ENCODE measurements at places on chromosomes 13 and 19.

- no peak for DNase-seq
Measured at GRCh38 chr13:34372581-34372980, 554.6 kb downstream of the RFC3 start.

- no peak for DNase-seq
Measured at GRCh38 chr19:33396701-33397535, 23.4 kb downstream of the CEBPG start.

- peak; percentile 85 for DNase-seq
Measured at GRCh38 chr13:39512687-39513086, 90.3 kb downstream of the LHFPL6 start.

DNA sequence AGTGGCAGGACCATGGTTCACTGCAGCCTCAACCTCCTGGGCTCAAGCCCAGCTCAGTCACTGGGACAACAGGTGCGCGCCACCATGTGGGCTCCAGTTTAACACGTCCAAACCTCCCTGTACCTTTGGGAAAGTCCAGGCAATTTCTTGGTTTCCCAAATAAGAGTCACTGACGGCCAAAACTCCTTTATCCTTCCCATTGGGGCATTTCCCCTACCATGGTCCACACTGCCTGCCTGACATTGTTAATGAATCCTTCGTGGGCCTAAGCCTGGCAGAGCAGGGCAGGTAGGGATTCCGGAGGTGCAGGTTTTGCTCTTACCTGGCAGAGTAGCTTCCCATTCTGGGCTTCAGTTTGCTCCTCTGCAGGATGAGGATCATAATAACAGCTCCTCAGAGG, 66.2 kb upstream of the TM9SF2 start:
- DNase-seq: no peak

All from islet precursor cell (in vitro differentiated cells).